WTC11 (cell line): ENCODE measurements at places on chromosomes 13 and 19. TPM values are rescaled to one million over a fixed set of nuclear protein-coding genes. Genes with fewer than 3 reads are reported as not detected.

DNA sequence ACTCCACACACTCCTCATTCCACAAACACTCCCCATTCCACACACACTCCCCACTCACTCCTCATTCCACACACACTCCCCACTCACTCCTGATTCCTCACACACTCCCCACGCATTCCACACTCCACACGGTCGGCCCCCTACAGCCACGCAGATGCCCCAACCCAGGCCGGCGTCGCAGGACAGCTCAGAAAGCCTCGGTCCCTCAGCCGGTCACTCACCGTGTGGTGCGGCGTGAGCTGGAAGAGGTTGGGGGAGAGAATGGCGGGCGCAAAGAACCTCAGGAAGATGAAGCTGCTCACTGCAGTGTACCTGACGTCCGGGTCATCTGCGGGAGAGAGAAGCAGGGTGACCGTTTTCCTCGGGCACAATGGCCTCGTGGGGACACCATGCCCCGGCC lies 39.0 kb upstream of the C13orf46 start:
- H3K36me3 ChIP-seq, result peaks cover 9% of the 10 kb centered on the region
- DNase-seq, result no peak
- no peaks in the 10 kb centered on the region for H3K27me3 ChIP-seq
- no peaks in the 10 kb centered on the region for H3K4me1 ChIP-seq
- H3K4me3 ChIP-seq, result no peak overlapping the region

DNA sequence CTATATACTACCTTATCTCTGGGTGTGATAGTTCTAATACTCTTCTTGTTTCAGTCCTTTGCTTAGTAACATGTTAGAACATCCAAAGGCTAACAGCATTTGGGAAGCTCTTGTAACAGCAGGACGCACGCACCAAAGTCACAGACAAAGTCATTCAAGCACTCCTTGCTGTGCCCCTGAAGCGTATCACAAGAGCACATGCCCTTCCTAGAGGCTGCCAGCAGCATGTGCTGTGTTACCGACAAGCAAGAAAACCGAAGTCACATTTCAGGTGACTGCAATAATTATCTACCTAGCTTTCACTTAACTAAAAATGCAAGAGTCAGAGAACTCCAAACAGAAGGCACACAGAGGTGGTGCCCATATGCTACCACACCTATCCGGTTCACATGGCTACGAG lies 194.1 kb downstream of the KLF12 start:
- no peak for DNase-seq
- H3K27me3 ChIP-seq, result no peaks in the 10 kb centered on the region
- H3K36me3 ChIP-seq, result peaks cover 2% of the 10 kb centered on the region; the same call in 1 of the 2 replicates
- peaks cover 46% of the 10 kb centered on the region for H3K4me1 ChIP-seq

NR2C2AP gene
- 22.7 to 24.9 TPM (median 23.4 TPM) in 3 replicates for total RNA-seq

DNA sequence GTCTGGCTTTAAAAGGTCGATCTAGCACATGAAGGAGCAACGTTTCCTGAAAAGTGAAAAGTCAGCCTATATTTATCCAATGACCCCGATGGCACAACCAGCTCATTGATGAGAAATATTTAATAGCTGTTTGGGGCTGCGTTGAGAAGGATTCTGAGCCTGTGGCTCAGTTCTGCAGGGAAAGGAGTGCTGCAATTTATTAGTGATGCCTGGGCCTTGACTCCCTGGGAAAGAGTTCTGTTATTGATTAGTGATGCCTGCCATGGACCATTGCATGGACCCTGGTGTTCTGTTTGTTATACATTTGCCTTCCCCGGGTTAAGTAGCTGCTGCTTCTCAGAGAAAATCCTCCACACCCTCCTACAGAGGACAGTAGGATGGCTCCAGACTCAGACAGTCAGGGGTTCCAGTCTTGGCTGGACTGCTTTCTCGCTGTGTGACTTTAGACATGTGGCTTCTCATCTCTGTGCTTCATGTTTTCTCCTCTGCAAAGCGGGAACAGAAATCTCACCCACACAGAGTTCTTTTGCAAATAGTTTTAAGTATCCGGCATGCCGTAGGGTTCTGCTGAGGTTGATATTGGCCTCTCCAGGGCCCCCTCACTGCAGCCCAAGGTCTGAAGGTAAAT lies 17.7 kb upstream of the PTPRS start:
- no peak for DNase-seq
- H3K4me1 ChIP-seq, result peaks cover 8% of the 10 kb centered on the region
- H3K27me3 ChIP-seq, result peaks cover 35% of the 10 kb centered on the region

- DNase-seq, result no peak
- H3K27ac ChIP-seq, result no peak overlapping the region
- no peaks in the 10 kb centered on the region for H3K36me3 ChIP-seq
- no peaks in the 10 kb centered on the region for H3K27me3 ChIP-seq
- peaks cover 13% of the 10 kb centered on the region for H3K4me1 ChIP-seq
Measured at GRCh38 chr13:75961911-75962310, 325.8 kb downstream of the LMO7 start.

DNA sequence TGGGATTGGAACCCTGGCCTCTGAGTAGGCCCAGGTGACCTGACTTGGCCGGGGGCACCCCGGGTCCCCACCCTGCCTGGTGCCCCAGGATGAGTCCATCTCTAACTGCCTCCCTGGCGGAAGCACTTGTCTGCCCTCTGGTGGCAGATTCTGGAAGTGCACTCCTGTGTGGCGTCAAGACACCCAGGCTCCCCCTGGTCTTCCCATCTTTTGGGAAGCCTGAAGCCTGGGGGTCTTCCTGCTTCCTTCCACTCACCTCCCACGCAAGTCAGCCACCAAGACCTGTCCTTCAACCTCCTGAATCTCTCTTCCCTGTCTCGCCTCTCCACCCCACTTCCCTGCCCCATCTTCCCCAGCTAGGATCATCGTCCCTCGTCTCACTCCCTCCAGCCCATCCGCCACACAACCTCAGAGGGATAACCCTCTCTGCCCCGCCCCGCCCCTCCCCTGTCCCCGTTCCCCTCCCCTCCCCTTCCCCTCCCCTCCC lies 7.4 kb downstream of the RABAC1 start:
- DNase-seq, result peak; percentile 97
- peak overlapping the region; percentile 65 for H3K4me3 ChIP-seq
- no peak overlapping the region for H3K27ac ChIP-seq
- H3K4me1 ChIP-seq, result no peaks in the 10 kb centered on the region
- H3K27me3 ChIP-seq, result peaks cover 15% of the 10 kb centered on the region
- no peaks in the 10 kb centered on the region for H3K36me3 ChIP-seq

DNA sequence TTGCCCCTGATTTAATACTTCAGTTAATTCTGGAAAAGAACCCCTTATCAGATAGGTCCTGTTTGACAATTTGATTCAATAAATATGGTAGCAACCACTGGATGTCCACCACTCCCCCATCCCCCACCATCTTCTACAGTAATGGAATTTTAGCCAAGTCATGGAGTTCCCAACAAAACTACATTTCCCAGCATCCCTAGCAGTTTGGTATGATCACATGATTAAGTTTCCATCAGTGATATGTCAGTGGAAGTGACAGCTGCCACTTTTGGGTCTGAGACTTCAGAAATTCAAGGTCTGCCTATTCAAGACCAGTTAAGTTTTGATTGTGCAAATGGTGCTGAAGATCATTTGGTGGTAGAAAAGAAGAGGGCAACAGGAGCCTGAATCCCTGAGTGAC lies 85.5 kb downstream of the CACNA1A start:
- H3K27ac ChIP-seq, result no peak overlapping the region
- no peak for DNase-seq
- no peaks in the 10 kb centered on the region; the same call in 1 of the 2 replicates for H3K27me3 ChIP-seq
- no peaks in the 10 kb centered on the region for H3K4me1 ChIP-seq
- H3K36me3 ChIP-seq, result peaks cover 37% of the 10 kb centered on the region

GRCh38 chr13:51501592-51502152 lies 48.8 kb upstream of the INTS6 start:
- H3K27ac ChIP-seq, result no peak overlapping the region
- no peak overlapping the region for H3K4me3 ChIP-seq
- DNase-seq, result no peak

DNAJC3 gene
- total RNA-seq, result 16.7 to 20.0 TPM (median 17.9 TPM) in 3 replicates
